ENCODE measurements at places on chromosomes 3 and 15.
A peak's percentile ranks its signal among the peaks of the same experiment; 100 is the strongest.

DNA sequence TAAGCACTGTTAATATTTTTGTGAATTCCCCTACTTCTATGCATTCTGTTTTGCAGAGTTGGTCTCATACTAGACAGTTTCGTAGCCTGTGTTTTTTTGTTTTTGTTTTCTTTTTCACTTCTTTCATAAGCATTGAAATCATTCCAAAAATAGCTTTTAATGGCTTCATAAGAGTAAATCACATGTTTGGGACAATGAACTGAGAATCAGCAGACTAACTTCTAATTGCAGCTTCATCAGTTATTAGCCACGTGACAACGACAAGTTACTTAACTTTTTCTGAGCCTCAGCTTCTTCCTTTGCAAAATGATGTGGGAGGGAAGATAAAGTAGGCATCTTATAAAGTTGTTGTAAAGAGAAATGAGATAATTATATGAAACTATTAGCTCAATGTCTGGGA, 124.8 kb downstream of the LIPC start:
- DNase-seq = no peak

GRCh38 chr3:112046599-112046998, 12.1 kb downstream of the TMPRSS7 start:
- no peak for DNase-seq

DNA sequence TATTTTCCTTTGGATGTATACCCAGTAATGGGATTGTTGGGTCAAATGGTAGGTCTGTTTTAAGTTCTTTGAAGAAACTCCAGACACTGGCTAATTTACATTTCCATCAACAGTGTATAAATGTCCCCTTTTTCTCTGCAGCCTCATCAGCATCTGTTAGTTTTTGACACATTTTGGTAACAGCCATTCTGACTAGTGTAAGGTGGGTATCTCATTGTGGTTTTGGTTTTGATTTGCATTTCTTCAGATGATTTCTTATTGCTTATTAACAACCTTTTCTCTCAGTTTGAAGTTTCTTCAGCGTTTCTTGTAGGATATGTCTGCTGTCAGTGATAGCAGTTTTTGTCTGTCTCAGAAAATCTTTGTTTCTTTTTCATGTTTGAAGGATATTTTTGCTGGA, 15.4 kb downstream of the GALK2 start:
- no peak for DNase-seq

- DNase-seq = no peak
Measured at GRCh38 chr3:354432-354831, 157.9 kb downstream of the CHL1 start.

DNA sequence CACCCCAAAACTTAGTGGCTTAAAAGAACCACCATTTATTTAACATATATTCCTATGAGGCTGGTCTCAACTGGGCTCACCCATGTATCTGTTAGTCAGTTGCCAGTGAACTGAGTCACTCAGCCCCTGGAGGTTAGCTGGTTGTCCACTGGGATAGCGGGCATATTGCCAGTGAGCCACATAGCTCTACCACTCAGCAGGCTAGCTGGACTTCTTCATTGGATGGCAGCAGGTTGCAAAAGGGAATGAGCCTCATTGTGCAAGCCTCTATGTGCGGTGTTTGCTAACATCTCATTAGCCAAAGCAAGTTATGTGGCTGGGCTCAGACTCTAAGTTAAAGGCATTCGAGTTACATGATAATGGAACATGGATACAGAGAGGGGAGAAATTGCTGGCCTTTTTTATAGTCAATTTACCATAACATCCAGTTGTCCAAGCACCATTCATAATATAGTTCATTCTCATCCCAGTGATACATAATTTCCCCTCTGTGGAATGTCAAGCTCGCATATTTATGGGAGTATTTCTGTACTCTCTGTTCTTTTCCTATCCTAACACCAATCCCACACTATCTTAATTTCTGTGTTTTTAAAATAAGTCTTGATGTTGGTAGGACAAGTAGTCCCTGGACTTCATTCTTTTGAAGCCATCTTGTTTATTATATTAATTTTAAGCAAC, 8.7 kb downstream of the BTD start:
- DNase-seq = no peak

DNA sequence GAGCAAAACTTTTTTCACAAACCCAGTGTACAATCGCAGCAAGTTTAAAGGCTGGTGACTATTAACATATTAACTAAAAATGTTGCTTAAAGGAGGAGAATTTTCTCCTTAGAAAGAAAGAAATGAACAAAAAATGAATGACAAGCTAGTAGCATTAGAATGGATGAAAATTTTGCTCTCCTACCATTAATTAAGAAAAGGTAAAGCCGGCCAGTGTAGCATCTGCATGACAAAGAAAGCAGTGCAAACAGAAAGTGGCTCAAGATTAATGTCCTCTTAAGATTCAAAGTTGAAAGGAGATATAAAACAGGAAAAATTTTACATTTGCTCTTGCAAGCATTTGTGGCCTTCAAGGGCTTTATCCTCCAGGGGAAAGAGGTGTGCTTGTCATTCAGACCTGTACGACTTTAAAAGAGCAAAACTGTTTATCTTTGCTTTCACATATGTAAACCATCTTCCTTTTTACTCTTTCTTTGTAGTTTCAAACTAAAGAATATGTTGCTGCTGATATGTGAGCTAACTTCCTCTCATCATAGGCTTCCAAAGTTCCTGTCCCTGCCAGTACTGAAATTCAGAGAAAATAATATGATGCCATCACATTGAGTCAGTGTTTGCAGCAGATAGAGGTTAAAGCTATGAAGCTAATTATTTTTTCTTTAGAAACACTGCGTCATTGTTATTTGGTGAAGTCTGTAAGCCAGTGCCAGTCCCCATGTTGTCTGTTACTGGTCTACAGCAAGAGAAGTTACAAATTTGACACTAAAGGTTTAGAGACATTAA, 439.1 kb upstream of the GRM7 start:
- DNase-seq = no peak

- no peak for DNase-seq
Measured at GRCh38 chr3:66438046-66438445, 62.8 kb downstream of the LRIG1 start.

DNA sequence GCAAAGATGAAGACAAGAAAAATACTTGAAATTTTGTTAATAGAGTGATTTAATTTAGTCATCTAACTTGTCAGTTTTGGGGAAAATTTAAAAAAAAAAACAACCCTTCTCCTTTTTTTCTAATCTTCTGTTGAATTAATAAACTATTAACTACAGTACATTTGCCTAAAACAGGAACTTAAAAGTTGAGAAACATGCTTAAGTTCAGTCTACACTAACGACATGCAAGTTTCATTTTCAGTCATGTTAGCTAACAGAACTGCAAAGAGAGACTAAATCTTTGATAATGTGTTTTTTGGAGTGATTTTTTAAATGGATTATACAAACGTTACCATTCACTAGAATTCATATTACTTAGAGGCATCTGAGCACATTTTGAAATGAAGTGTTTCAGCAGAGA, 71.9 kb upstream of the MBNL1 start:
- DNase-seq = no peak

DNA sequence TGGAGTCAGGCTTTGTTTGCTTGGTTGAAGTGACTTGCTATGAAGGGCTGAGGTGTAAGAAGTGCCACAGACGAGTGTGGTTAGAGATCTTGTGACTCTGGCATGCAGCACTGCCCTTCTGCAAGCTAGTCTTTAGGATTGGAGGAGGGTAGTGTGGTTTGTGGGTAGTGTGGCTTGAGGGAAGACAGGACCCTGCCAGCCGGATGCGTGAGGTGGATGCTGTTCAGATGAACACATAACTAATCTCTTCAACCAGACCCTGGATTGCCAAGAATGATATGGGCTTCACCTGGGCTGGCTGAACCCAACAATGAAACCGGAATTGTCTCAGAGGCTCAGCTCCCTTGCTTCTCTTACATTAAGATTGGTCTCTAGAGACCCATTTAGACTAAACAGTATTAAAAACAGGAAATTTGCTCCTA, 32.7 kb downstream of the STARD9 start:
- DNase-seq = peak; percentile 35
